Neural progenitor cell (in vitro differentiated cells): ENCODE measurements at places on chromosomes 1 and 21. TPM values are rescaled to one million over a fixed set of nuclear protein-coding genes. Genes with fewer than 3 reads are reported as not detected.

HUNK gene
- 4.7 and 5.7 TPM in 2 replicates for total RNA-seq

CFAP107 gene
- not detected in 2 replicates for total RNA-seq

DNA sequence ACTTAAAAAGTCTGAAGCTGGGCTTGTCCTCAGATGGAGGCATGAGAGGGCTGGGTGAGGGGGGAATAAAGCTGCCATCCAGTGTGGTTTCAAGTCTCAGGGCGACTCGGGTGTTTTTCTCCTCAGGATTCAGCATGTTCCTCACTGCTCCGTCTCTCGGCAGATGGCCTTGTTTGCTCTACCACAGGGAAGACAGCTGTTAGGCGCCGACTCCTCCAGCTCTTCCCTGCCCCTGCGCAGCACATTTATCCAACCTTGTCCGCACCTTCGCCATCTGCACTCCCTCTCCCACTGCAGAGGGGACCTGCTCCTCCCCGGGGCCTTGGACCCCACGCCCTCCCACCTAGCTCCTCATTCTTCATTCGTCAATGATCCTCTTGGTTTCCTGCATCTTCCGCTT is 16.6 kb upstream of the S100A11 start:
- H3K27ac ChIP-seq: no peak overlapping the region
- peaks cover 3% of the 10 kb centered on the region for H3K4me1 ChIP-seq
- no peak for DNase-seq
- no peaks in the 10 kb centered on the region for H3K36me3 ChIP-seq
- peaks cover 12% of the 10 kb centered on the region for H3K27me3 ChIP-seq

NCSTN gene
- total RNA-seq: 44.8 and 78.0 TPM in 2 replicates

DNA sequence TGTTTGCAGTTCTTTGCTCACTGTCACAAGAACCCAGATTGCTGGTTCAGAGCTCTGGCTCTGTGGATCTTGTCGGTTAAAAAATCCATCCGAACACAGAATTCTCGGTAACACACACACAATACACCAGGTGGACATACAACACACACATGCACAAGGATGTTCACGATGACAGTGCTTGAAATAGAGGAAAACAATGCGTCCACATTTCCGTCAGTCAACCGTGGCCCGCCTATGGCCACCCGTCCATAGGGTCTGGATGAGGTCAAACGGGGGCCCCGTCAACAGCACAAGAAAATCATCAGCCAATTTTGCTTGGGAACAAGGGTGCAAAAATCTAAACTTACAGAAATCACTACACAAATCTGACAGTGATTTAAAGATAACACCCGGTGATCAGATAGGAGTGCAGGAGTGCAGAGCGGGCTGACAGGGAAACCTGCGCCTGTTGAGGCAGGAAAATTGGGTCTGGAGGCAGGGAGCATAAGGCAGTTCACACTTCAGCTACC is 50.4 kb upstream of the SLC19A1 start:
- peaks cover 37% of the 10 kb centered on the region for H3K27me3 ChIP-seq
- no peak overlapping the region for H3K4me3 ChIP-seq
- no peak overlapping the region for H3K27ac ChIP-seq
- peaks cover 4% of the 10 kb centered on the region for H3K4me1 ChIP-seq
- no peak for DNase-seq

- no peak overlapping the region for H3K4me3 ChIP-seq
- no peaks in the 10 kb centered on the region for H3K4me1 ChIP-seq
- H3K36me3 ChIP-seq: no peaks in the 10 kb centered on the region
Measured at GRCh38 chr1:152946248-152946647, 758 bp upstream of the SPRR5 start.

TNNT2 gene
- total RNA-seq: 3.1 and 13.2 TPM in 2 replicates
